Dermis microvascular lymphatic vessel endothelial cell (primary cell): ENCODE measurements at places on chromosomes 13 and 19. TPM values are rescaled to one million over a fixed set of nuclear protein-coding genes. Genes with fewer than 3 reads are reported as not detected.

- no peak for DNase-seq
Observed at GRCh38 chr19:14795078-14795721, 16.8 kb upstream of the ADGRE2 start.

GRCh38 chr13:113598481-113598880, 13.9 kb downstream of the TFDP1 start:
- no peak for DNase-seq

Gene POGLUT2
- total RNA-seq: 14.5 and 19.5 TPM in 2 replicates

Gene TTC9B
- not detected in 2 replicates for total RNA-seq

Gene FXYD1
- total RNA-seq: not detected in 2 replicates

Gene CD37
- total RNA-seq: not detected in 2 replicates
